ENCODE measurements at places on chromosomes 6 and 20.

DNA sequence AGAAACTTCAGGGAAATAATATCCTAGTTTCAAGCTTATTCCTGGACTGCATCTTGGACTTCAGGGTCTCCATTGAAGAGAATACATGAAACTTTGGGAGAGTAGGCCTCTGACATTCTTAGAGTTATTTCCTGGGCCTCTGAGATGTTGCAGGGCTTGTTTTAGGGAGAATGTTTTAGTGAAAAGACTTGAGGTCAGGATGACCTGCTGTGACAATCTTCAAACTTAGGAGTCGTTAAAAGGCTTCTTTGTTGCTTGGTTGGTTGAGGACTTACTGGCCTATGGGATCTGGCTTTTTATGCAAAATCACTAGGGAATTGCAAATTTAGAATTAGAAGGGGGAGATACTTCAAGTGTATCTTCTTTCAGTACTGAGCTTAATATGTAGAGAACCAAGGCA, 613.2 kb upstream of the FLRT3 start:
- no peak for DNase-seq

GRCh38 chr6:170347091-170347490, 40.5 kb downstream of the FAM120B start:
- DNase-seq = no peak

- peak; percentile 76 for DNase-seq
Observed at GRCh38 chr6:44263354-44264100, 1.8 kb downstream of the NFKBIE start.

- no peak for DNase-seq
Observed at GRCh38 chr6:33095681-33096080, 19.9 kb downstream of the HLA-DPB1 start.

GRCh38 chr6:138973466-138974153, 14.4 kb downstream of the REPS1 start:
- peak; percentile 39 for DNase-seq

DNA sequence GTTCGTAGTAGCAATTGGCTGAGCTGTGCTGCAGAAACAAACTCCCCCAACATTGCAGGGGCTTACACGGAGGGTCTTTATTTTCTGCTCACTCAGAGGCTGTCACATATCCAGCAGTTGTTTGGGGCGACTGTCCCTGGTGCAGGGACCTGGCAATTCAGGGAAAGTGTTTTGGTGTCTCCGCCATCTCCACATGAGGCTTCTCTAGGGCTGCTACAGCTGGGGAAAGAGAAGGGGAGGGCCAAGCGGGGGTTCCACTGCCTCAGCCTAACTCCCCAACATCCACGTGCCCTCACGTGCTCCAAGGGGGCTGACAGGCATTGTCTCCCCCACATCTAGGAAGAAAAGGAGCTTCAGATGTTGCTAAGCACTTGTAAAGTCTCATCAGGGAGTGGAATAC, 61.3 kb upstream of the NXT1 start:
- DNase-seq = no peak

- DNase-seq = no peak
Observed at GRCh38 chr6:30480536-30481156, 8.7 kb upstream of the HLA-E start.

DNA sequence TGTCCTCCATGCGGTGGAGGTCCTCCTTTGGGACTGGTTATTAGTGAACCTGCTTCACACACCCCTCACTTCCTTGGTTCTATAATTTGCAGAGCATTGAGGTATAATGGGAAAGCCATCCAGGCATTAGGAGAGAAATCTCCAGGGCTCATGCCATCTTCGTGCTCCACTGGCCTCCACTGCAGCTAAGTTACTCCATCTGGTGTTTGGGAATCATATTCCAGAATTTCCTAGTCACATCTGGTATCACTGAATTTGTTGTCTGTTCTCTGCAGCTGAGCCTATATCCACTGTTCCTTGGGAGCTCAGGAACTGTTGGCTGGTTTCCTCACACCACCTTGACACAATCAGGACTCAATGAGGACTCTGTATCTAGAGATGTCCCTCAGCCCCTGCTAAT, 173.0 kb upstream of the TSHZ2 start:
- no peak for DNase-seq

DNA sequence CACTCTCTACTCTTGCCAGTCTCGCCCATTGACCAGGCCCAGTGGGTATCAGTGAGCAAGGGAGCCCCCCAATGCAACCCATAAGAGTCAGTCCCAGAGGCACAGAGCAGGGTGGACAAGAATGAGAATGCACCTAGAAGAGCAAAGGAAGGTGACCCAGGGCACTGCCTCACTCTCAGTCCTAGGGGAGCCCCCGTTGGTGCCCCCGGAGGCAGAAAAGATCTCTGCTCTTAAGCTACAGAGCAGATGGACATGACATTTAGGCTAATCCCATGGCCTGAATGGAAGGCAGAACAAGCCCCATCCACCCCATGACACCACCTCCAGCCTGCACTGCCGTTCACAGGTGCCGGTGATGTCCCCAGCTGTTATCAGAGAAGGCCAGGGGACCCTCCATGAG, 50.7 kb upstream of the PLEKHG1 start:
- no peak for DNase-seq

GRCh38 chr20:36773107-36773596, 411 bp downstream of the DSN1 start:
- no peak for DNase-seq

DNA sequence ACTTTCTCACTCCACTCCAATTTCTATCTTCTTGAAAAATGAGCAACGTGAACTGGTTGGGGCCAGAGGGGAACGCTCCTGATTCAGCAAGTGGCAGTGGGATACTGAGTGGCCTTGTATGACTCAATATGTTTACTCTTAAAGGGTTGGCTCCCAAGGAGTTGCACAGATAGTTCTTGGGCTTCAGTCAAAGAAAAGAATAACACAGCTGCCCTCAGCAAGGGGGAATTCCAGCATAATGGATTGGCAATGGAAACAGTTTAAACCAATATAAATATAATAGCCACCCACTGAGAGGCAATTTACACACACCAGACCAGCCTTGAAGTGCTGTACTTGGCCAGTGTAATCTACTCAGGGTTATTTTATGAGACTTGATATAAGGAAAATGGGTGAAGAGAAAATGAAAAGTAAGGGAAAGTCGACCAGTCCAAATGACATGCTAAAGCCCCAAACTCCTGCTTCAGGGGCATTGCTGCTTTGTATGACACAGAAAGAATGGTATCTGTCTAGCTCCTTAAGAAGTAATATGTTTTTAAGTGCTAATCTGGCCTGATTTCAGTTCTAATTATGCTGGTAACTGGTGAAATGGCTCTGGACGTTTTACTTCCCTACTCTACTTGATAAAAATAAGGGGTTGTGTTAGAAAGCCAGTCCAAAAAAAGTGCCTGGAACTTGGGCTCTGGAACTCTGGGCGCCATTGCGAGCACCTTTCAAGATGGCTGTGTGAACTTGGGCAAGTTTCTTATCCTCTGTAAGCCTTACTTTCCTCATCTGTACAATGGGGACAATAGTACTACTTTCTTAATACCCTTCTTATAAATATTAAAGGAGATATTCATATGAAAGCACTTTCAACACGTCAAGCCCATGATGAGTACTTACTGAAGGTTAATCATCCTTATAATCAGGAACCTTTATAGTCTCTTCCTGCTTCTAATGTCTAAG, 712.9 kb upstream of the MAP3K7 start:
- DNase-seq = peak; percentile 90

GRCh38 chr6:90326404-90327057, 29.9 kb upstream of the BACH2 start:
- no peak for DNase-seq
